ENCODE measurements at places on chromosomes 3 and 15.

DNA sequence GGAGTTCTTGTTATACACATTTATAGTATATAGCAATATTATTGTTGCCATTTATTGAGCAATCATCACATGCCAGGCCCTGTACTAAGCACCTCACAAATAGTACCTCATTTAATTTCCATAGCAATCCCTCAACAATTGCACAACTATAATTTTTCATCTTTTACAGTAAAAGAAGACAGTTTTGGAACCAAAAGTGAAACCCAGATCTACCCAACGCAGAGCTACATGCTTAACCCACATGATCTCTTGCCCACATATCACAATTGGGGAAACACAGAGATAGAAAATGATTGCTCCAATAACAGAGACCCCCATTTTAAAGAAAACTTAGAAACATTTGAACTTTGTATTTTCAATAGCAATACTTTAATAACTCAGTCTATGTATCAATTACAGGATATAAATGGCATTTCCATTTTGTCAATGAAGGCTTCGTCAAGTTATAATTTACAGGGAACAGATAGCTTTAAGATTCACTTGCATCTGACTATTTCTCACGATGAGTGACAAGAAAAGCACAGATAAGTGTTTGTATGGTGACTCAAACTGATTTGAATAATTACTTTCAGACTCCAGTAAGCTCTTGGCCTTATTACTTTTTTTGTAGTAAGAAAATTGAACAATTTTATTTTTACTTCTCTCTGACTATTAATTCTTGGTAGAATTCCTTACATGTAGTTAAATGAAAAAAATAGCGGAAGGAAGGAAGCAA, 38.7 kb upstream of the CCDC50 start:
- DNase-seq, result no peak

- DNase-seq, result no peak
These were observed 46.5 kb downstream of the PTPN9 start for GRCh38 chr15:75532413-75533250.

GRCh38 chr3:25259871-25260270, 168.2 kb upstream of the RARB start:
- DNase-seq, result no peak

DNA sequence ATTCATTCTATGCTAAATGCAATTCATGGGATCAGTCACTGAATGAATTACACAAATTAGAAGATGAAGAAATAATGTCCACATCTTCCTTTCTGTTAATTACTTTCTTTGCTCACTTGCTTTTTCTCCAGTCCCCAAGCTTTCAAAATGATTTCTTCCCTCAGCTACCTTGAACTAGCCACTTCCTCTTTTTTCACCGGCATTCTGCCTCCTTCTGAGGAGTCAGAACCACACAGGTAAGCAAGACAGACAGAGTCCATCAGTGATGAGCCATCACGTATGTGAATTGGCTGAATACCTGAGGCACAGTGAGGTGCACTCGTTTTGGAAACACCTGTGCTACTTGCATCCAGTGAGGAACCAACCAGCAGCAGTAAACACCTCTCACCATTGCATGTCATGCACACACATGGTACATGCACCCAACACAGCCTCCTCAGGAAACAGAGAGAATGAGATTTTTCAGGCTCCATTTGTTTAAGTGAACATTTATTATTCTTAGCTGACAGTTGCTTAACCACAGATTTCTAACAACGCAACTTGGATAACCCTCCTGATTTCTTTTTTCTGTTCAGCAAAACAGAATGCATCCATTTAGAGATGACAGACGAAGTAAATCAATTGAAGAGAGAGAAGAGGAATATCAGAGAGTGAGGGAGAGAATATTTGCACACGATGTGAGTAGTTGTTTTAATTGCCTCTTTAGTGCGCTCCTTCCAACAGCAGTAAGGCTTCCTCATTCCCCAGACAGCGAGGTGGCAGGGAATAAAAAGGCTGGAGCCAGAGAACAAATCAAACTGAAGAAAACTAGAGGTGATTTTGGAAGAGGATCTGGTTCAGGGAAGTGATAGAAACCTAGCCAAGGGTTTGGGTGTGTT, 69.3 kb downstream of the ARPP21 start:
- DNase-seq, result no peak

GRCh38 chr3:5297895-5298294, 110.4 kb downstream of the EDEM1 start:
- DNase-seq, result no peak

DNA sequence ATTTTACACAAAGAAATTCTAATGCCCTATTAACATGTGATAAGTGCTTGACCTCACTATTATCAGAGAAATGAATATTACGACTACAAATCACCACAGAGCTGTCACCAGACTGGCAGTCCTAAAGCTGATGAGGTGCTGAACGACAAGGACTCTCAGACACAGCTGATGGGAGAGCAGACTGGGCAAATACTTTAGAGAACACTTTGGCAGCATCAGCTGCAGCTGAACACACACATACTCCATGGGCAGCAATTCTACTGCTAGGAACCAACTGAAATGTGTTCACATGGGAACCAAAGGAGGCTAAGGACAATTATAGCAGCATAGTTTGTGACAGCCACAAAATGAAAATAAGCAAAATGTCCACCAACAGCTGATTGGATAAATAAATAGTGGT, 45.5 kb downstream of the SUSD5 start:
- DNase-seq, result no peak

- DNase-seq, result no peak
These were observed 32.3 kb downstream of the PSTPIP1 start for GRCh38 chr15:77027111-77027696.

DNA sequence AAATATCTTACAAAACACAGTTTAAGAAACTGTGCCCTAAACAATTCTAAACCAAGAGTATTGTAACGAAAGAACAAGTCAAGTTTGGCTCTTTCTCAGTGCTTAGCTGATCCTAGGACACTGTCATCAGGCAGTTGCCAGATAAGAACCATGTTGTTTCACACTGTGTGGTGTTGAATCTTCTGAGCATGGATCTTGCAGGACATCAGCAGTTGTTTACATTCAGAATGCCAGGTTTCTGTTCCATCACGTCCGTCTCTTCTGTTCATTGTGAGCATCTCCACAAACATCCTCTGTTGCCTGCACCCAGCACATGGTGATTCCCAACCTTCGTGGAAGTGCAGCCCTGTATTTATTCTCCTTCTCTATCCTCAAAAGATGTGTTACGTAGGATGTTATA, 67.9 kb downstream of the DCUN1D1 start:
- DNase-seq, result no peak

DNA sequence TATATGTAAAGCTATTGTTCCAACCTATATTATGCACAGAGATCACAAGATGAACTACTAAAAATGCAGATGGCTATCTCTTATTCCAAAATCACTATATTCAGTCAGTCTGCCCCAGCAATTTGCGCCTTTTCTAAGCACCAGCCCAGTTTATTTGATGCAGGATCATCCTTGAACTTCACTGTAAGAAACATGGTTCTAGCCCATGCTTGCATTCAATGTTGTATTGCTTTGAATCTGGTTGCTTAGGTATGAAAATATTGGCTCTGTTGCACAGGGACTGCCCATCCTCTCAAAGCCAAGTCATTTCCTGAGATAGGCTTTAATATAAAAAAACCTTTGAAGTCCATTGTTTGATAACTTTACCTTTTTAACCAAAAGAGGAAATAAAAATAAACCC, 170.5 kb upstream of the LRIG1 start:
- DNase-seq, result no peak

GRCh38 chr3:48012659-48013058, 3.6 kb downstream of the MAP4 start:
- no peak for DNase-seq

- DNase-seq, result no peak
These were observed 35.6 kb upstream of the KCNMB2 start for GRCh38 chr3:178500631-178501030.

- peak; percentile 45 for DNase-seq
These were observed 519.7 kb downstream of the FOXP1 start for GRCh38 chr3:71063773-71064290.

GRCh38 chr15:69444686-69445085, 7.9 kb upstream of the RPLP1 start:
- DNase-seq, result no peak

GRCh38 chr3:127484601-127485388, 105.7 kb downstream of the TPRA1 start:
- DNase-seq, result no peak

GRCh38 chr3:165619069-165619468, 218.2 kb downstream of the BCHE start:
- DNase-seq, result no peak

DNA sequence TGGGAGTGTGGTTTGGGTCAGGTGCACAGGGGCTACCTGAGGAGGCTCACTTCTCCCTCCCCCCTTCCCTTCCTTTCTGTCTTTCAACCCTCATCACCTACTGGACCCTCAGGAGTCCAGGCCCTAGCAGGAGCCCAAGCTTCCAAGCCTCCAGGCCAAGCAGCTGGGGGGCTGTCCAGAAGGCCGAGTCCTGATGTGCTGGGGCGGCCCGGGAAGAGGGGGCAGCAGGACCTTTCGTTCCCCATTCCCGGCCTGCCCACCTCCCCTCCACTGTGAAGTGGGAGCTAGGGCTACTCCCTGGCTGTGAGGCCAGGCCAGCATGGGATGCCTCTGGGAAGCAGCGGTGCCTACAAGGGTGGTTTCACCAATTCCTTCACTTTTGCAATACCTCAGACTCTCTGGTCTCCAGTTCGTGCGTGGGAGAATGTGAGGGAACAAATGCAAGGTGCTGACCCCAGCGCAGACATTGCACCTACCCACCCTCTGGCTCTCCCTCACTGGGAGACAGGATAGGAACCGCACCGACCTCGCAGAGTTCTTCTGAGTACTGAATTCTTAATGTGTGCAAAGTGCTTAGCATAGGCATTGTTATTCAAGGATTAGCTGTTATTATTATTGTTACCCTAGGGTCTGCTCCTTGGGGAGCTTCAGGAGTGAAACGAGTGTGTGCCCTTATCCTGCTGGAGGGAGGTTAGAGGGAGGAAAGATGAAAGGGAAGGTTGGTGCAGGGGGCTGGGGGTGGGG, 2.5 kb downstream of the EPHB3 start:
- no peak for DNase-seq

- DNase-seq, result no peak
These were observed 58.4 kb downstream of the NME9 start for GRCh38 chr3:138271189-138271794.

DNA sequence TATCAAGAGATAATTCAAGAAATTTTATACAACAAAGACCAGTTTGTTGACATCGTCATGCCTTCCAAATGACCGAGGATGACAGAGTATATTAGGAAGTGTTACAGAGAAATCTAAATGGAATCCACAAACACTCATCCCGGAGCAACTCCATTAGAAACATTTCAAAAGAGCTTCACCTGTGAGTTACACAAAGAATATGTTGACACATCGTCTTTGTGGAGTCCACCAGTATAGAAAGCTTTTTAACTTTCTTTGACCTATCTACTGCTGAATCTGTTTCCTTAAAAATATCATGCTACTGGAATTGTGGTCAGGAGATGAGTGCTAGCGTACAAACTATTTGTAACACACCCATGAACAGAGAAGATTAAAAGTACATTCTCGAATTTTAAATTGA, 130.4 kb downstream of the SUCLG2 start:
- DNase-seq, result no peak

DNA sequence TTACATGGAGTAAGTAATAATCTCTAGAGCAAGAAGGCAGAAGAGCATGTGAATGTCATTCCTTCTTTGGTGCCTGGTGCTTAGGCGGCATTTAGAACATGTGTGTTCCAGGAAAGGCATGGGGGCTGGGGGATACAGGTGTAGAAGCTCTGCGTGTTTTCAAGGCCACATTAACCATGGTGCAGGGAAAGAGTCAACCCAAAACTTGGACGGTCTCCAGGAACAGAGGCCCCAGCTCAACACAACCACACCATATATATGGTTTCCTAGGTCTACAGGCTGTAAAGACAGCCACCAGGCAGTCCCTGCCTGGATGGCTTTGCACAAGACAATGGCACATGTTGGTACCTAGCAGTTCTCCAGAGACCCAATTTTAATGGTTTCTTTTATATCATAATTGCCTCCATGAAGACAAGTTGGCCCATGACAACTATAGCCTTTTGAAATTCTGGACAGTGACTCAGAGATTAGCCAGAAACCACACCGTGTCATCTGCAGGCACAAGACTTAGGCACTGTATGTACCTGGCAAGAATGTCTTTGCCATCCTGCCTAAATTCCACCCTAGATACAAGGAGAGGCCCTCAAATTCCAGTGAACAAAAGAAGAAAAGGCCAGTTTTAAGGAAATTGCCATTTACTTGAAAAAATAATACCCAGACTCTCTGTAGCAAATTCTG, 25.0 kb upstream of the DGKG start:
- DNase-seq, result no peak

DNA sequence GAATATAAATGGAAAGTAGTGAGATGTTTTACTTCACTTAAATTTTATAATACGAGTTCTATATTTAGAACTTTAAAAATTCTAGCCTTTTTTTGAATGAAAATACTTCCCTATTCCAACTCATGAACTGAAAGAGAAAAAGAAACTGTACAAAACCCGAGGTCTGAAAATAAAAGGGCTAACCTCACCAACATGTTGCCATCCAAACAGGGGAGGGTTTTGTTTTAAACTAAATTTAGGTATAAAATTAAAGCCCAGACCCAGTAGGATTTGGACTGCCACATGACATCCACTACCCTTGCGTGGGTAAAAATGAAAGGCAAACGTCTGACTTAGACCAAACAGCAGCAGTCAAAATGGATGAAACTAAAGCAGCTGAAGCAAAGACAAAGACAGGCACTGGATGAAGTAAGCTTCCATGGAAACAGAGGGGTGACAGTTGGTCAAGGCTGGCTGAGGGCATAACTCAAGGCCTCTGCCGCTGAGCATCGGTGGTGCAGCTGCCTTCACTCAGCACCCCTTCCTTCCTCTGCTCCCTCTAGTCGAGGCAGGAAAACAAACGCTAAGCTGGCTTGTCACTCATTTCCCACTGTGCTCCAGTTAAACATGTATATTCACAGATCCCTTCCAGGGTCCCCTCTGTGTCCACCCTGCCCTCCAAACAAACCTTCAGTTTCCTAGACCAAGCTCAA, 58.1 kb downstream of the TM4SF4 start:
- DNase-seq, result no peak

- no peak for DNase-seq
These were observed 551.3 kb downstream of the NSUN3 start for GRCh38 chr3:94614192-94614591.

DNA sequence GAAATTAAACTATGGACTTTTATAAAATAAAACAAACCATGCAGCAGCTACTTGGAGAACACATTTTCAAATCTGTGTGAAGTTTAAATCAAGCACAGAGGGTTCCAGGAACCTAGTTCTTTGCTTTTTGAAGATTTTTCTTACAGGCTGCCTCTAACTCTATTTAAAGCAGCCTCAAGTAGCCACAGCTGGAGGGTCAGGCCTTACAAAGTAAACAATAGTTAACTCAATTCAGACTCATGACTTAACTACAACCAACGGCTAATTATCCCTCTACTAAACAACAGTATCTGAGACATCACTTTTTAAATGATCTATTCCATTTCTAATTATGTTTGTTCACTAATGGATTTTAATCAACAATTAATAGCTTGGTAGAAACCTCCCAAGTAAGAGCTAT, 9.8 kb downstream of the LRIG1 start:
- no peak for DNase-seq

DNA sequence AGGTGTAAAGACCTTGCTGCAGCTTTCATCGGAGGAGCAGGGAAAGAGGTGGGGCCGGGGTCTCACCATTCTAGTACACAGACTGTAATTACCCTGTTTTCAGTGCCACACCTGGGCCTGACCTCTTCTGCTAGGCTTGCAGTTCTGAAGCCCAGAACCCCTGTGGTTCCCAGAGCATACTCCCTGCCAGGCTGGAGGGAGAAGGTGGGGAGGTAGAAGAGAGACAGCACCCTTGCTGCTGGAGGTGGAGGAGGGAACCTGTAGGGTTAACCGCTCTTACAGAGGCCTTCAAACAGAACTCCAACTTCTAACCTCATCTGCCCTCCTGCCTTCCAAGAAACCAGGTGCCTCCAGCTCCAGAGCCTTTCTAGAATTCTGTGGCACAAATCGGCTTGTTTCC, 27.0 kb downstream of the PCOLCE2 start:
- no peak for DNase-seq
